ENCODE measurements at places on chromosomes 1 and 21.

DNA sequence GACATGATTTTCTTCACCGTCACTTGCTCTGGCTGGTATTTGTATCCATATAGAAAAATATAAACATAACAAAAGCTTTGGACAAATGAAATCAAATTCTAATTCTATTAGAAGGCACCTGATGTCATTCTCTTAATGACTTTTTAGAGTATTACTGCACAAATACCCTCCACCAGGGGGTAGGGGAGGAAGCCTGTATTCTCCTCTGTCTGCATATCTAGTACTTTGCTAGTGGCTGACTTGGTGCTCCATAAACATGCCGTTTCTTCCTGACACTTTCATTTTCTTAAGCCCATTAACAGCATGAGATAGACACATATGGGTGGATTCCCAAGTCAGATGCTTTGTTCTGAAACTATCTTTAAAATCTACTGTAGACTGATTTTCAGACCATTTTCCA, 20.6 kb upstream of the KCNJ15 start:
- no peak for DNase-seq

DNA sequence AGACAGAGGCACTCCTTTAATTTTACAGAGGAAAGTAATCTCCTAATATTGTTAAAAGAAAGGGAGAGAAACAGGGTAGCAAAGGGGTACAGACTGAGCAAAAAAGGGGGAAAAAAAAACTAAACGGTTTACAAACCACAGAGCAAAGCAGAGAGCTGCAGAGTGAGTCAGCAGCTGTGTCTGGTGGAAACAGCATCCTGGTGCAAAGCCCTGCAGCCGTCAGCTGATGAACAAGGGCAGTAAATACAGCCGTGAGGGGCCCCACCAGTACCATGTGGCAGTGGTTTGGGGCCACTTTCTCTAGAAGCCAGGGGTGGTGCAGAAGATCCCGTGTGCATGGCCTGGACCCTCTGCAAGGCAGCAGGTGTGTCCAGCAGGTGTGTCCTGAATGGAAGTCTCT, 111.3 kb downstream of the ERG start:
- DNase-seq = no peak

DNA sequence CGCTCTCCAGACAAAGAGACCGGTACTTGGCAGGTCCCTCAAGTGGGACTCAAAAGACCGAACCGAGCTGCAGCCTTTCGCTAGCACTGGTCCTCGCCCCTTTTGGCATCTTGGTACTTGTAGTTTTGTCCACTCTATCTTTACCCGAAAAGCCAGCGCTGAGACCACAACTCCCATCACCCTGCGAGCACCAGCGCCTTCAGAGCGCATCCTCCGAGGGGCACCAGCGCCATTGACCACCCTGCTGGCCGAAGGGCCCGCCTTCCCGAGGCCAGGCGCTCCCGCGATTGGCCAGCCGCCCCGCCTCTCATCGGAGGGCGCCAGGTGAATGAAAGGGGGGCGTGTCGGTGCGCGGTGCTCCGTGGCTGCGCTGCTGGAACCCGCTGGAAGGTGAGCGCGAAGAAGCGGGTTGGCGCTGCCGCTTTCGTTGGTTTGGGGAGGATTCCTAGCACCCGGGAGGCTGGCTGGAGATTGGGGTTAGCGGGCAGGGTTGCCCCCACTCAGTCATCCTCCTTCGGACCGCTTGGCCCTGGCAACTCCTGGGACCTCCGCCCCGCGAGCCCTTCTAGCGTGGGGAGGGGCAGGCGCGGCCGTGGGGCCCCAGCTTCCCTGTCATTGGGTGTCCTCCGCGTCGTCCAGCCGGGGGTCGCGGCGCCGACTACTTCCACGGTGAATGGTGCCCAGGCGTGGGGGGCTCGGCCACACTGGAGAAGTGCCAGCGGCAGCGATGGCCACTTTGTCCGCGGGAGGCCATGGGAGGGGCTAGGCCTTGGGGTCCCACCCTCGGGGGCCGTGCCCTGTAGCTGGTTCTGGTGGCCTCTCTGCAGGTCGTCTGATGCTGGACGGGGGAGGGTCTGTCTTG, at the start of gene ZBTB8B:
TSS of gene ZBTB8B (plus strand) at position 357 of the 862 bp plus-strand sequence. CDS start 5,553 bp downstream, outside the sequence.
- peak; percentile 79 for DNase-seq

DNA sequence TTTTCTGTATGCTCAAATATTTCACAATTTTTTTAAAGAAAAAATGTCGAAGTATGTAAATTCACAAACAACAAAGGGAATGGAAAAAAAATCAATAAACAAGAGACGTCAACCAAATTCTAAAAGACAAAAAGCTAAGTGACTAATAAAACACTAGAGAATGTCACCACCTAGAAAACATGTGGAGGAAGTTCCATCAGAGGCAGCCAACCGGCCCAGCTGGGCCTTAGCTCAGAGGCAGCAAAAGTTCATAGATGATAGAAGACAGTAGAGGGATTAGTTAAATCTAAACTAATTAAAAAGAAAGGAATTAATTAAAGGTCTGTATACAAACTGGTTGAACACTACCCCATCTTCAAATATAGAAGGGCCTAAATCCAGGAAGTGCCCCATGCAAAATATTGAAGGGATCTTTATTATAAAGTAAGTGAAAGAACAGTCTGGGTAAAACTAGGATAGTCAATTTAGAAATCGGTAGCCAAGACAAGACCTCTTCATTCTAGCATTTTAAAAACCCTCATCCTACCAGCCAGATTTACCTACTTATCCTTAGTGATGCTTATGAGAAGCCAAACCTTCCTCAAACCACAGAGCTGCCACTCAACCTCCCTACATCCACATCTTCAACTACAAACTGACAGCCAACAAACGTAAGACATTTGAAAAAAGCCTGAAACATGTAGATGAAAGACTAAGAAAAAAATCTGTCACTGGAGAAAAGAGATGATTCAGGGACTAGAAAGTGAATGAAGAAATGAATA, 23.7 kb downstream of the MRPL39 start:
- DNase-seq = no peak

DNA sequence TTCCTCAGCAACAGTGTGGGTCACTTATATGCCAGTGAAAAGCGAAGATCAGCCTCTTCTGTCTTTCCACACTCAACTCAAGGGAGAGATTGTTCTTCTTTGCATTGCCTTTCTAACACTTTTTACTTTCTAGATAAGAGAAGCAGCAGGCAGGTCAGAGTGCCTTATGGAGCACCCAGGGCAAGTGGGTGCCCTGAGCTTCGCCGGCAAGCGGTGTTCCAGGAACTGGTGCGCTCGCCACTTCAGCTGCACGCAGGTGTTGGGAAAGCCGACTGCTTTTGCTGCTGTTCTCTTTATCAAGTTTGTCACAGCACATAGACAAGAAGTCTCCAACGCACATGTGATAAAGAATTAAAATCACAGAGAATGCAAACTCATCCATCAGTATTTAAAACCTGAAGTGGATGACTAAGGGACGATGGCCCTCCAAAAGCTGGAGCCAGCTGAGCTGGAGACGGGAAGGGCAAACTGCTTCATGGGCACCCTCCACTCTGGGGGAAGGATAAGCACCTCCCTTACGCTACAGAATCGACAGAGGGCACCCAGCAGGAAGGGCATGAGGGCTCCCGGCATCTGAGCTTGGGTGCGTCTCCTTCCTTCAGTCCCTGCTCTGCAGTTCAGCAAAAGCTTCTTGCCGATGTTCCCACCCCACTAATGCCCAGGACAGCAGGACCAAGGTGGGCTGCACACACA, 20.7 kb downstream of the UBE2G2 start:
- no peak for DNase-seq

DNA sequence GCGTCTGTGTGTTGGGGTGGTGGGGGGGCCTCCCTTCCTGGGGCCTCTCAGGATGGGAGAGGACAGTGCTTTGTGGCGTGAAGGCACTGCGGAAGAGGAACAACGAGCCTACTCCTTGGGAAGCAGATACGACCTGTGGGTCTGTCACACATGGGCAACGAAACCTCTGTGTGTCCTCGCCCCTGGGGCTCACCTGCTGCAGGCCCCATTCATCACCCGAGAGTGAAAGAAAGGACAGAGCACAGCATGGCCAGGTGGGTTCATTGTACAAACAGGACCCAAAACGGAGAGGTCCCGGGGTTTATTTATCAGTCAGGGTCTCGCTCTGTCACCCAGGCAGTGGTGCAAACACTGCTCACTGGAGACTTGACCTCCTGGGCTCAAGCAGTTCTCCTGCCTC, 40.1 kb upstream of the LIN9 start:
- no peak for DNase-seq

DNA sequence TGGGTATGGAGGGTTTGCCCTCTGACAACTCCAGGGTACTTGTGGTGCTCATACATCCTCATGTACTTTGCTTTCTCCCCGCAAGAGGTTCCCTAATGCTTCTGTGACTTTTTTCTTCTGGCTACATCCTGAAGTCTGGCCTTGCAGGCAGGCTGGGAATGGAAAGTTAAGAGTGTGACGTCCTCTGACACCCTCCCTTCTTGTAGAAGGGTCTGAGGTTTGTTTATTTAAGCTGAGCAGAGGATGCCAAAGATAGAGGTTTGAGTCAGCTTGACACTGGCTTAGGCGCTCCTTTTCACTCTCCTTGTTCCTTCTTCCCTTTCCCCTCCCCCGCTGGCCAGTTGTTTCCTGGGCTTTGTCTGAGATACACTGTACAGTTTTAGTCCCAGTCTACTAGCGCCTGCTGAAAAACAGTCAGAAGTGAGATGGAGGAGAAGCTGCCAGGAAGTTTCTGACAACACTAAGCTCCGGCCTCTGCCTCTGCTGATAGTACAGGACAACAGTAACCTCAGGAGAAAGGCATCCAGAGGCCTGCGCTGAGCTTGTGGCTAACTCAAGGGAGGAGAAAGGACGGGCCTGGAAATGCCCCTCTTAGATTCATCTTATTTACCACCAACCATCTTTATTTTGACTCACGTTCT, at the start of gene MACF1:
TSS of gene MACF1 (plus strand) at position 255 of the 641 bp plus-strand sequence. CDS start at position 583, 328 bp downstream.
- DNase-seq = no peak
